Dermis microvascular lymphatic vessel endothelial cell (primary cell): ENCODE measurements at places on chromosomes 2 and 18. TPM values are rescaled to one million over a fixed set of nuclear protein-coding genes. Genes with fewer than 3 reads are reported as not detected.

SLC23A3 gene
- total RNA-seq, result 0.64 and 0.89 TPM in 2 replicates

SKA1 gene
- 2.9 and 10.3 TPM in 2 replicates for total RNA-seq

- no peak for DNase-seq
Observed at GRCh38 chr2:84768840-84769239, 112.0 kb downstream of the TRABD2A start.

- DNase-seq, result no peak
Observed at GRCh38 chr2:45691171-45691999, 39.9 kb downstream of the PRKCE start.

- no peak for DNase-seq
Observed at GRCh38 chr2:132876745-132877391, 206.9 kb upstream of the LYPD1 start.
